ENCODE measurements at places on chromosomes 5 and 9.

- no peak for DNase-seq
Observed at GRCh38 chr9:124480621-124480981, 26.6 kb downstream of the NR5A1 start.

DNA sequence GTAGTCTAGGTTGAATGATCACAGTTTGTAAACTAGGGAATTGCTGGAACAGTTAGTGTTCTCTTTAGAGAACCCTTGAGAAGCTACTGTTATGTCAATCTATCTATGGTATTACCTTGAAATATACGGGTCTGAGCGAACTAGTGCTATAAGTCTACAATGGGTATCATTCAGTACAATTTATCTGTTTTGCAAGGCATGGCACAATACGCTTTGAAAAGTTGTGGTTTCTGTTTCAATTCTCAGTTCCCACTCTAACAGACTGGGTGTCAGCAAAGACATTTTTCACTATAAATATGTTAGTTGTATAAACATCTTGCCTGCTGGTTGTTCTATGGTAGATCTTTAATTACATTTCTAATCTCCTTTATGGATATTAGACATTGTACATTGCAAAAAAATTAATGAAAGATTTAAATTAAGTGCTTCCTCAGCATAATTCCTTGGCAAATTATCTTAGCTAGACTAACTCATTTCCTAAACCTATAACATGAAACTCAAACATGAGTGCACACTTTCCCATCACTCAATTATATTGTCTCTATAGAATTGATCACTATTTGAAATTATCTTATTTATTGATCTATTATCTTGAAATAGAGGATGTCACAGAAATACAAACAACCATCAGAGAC lies 24.9 kb upstream of the SLCO6A1 start:
- no peak for DNase-seq

DNA sequence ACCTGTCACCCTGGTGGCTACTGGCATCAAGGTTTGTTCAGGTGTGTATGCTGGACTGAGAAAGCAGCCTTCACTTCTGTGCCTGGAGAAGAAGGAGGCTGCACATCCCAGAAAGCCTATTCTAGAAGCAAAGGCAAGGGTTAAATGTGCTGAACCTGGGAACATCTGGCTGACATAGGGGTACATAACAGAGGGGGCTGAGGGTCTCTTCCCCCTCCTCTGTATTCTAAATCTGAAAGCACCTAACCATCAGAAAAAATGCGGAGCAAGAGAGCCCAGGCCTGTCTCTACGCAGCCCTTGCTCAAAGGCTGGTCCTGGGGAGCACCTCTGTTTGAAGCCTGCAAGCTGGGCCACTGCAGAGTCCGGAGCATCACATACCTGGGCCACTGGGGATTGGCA lies 53.2 kb upstream of the FSTL4 start:
- DNase-seq = no peak

DNA sequence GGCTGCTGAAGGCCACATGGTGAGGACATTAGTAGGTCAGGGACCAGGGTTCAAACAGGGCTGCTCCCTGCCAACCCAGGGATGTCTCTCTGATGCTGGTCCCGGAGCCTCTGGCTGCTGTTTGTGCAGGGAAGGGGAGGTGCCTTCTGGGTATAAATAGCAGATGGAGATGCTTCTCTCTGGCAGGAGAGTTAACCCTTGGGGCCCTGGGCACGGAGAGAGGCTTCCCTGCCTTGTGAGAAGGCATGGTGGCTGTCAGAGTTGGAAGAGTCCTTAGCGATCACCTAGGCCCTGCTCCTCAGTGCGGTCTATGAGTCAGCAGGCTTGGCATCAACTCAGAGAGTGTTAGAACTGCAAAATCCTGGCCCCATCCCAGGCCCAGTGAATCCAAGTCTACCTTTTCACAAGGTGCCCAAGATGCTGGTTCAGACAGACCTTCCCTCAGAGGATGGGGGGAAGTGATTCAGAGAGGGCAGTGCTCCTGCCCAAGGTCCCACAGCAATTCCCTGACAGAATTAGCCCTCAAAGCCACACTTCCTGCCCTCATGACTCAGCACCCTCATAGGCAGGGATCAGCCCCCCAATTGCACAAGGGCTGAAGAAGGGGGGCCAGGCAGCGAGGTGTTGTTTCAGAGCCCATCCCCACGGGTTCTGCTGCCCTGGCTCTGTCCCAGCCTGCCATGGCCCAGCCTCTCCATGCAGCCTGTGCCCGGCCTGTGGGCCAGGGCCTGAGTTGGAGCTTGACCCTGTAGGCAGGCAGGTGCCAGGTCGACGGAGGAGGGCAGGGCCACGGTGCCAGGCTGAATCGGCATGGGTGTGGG lies 25.6 kb downstream of the CAMK2A start:
- DNase-seq = no peak

GRCh38 chr9:121354141-121354540 lies 15.9 kb downstream of the STOM start:
- DNase-seq = no peak

GRCh38 chr9:129021091-129021490 lies 7.0 kb downstream of the SH3GLB2 start:
- DNase-seq = no peak

DNA sequence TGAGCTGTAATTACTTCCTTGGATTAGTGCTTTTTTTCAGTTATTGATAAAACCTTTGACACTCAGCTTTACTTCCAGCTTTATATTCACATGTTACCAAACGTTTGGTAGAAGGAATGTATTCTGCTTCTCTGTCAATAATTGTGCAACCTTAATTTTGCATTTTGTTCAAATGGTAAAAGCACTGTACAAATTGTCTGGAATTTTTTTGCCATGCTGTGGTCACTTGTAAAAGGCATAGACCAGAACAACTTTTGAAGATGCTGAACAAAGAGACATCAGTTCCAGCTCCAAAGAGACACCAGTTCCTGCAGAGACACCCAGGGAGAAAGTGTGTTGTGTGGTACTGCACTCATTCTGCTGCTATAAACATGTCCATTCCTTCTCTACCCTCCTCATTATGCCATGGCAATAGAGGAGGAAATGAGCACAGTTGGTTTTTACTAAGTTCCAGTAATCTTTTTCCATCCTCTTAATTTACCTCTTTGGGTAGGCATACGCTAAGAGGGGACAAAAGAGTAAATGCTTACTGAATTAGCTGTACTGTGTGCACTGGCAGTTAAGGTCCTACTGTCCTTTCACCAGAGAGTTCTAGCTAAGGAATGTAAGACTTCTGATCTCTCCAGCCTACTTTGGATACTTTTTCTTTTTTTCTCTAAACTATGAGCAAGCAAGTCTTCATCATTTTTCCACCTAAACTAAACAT lies 387.4 kb downstream of the FGF10 start:
- DNase-seq = no peak

GRCh38 chr5:151772846-151773561 lies 1.2 kb downstream of the G3BP1 start:
- DNase-seq = no peak

DNA sequence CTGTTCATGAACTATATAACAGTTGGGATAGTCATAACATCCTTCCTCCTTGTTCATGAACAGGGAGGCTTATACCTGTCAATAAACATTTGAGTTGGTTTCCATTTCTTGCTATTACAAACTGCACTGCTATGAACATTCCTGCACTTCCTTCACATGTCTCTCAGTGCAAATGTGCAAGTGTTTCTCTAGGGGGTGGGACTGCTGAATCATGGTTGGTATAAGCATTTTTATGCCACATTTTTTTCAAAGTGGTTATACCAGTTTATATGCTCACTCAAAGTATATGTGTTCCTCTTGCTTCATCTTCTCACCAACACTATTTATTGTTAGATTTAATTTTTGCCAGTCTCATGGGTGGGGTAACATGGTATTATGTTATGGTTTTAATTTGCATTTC lies 25.8 kb upstream of the TPD52L3 start:
- no peak for DNase-seq

DNA sequence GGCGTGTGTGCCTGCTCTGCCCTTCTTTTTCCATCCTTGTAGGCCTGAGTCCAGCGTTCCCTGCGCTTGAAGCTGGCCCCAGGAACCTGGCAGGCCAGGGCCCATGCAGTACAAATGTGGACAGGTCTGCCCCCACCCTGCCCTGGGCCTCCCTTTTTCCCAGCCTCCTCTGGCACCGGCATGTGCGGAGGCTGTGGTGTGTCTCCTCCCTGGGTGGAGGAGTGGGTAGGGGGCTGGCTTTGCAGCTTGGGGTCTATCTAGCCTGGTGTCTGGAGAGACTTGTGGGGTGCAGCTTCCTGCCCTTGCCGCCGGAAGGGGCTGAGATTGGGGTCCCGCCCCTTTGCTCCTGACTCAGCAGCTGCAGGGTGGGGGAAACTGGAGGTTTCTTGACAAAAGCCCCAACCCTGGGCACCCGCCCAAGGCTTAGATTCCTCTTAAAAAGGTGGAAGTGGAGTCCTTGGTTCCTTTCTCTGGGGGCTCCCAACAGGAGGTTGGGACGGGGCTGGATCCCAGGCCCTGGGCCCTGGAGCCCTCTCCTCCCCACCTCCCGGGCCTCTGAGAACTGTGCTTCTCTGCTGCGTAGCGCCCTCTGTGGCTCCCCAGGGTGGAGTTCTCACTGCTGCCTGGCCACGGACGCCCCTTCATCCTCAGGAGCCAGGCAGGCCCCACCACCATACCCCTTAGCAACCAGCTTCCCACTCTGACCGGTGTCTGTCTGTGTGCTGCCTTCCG lies 18.0 kb downstream of the RXRA start:
- no peak for DNase-seq

DNA sequence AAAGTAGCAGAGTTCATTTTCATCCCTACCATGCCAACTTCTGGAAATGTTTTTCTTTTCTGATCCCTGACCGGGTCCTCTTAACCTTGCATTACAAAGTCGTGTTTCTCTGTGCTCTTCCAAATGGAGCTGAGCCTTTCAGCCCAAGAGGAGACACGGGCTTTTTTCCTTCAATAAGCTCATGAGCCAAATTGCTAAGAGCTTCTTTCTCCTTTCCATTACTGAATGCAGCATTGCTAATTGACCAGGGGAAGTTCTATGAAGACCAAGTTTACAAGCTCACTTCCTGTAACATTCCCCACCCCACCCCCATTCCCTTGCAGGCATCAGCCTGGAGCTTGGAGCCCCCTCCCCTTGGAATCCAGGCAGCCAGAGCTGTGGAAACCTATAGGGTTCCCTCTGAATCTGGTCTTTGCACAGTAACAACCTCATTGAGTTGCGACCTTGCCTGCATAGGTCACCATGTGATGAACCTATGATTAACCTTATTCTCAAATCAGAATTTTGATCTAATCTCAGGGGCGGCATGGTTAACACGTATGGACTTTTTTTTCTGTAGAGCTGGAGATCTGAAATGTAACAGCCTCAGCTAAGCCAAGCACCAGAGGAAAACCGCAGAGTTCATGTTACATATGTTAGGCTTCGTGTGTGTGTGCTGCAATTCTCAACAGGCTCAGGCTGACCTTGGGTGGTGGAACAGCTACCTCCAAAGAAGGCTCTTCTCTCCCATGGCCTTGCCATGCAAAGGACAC lies 395.7 kb upstream of the ZNF462 start:
- DNase-seq = no peak

DNA sequence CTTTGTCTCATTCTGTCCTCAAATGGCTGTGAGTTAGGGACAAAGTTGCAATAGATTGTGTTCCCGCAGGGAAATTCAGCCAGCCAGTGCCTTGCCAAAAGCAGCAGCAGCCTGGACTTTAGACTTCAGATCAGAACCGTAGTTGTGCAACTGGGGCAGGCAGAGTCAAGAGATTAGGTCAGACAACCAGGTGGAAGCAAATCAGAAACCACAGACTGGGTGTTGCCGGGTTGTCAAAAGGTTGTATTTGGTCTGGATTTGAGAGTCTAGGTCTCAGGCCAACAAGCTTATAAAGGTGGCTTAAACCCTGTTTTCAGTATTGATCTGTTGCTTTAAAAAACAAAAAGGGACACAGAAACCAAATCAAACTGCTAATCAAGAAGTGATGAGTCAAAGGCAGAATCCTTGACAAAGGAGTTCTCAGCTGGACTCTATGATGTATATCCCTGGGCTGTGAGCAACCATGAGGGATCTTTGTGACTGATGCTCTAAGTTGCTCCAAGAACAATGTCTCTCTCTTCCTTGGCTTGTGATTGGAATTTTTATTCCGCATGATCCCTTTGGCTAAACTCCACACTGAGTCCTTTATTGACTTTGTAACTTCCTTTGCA lies 20.9 kb downstream of the RFK start:
- no peak for DNase-seq

- DNase-seq = no peak
Observed at GRCh38 chr9:38347946-38348345, 44.6 kb upstream of the ALDH1B1 start.

GRCh38 chr5:180053061-180053602 lies 18.4 kb downstream of the RNF130 start:
- no peak for DNase-seq

- no peak for DNase-seq
Observed at GRCh38 chr9:135662758-135663450, at the start of gene LCN9. TSS of gene LCN9 (plus strand) at chr9:135663309. CDS start at chr9:135663322, 13 bp downstream.

DNA sequence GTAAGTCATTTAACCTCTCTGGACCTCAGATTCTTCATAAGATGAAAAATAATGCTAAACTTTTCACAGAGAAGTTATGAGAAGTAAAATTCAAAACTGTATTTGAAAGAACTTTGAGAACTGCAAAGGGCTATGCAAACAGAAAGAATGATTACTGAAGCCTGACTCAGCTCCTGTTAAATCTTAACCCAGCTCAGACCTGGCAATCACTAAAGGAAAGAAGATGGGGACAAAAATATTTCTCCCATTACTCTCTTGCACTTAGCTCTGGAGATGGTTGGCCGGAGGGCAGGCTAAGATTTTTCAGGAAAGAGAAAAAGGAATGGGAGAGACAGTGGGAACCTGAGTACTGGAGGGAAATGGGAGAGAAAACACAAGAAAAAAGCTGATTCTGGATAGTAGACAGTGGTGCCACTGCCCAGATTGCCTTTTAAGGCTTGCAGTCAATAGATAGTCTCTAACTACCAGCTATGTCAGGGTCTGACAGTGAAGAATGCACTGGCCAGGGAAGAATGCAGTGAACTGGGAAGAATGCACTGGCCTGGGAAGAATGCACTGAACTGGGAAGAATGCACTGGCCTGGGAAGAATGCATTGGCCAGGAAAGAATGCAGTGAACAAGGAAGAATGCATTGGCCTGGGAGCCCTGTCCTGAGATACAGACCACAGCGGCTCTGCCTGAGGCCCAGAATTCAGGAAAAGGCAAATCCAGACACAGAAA lies 25.2 kb upstream of the CEMIP2 start:
- no peak for DNase-seq

DNA sequence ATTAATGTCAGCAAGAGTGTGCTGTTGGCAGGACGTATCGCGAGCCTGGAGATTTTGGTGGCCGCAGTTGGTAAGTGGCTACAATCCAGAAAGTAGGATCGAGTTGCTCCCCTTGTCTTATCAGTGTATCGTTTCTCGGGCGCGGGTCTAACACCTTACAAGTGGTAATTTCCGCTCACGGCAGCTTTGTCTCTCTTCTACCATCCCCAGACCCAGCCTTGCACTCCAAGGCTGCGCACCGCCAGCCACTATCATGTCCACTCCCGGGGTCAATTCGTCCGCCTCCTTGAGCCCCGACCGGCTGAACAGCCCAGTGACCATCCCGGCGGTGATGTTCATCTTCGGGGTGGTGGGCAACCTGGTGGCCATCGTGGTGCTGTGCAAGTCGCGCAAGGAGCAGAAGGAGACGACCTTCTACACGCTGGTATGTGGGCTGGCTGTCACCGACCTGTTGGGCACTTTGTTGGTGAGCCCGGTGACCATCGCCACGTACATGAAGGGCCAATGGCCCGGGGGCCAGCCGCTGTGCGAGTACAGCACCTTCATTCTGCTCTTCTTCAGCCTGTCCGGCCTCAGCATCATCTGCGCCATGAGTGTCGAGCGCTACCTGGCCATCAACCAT lies 1.1 kb downstream of the PTGER4 start:
- no peak for DNase-seq

All from NCI-H1436 treated with DMSO at 0.1 percent for 48 hours (cell line).